ENCODE measurements at places on chromosomes 2 and 18. TPM values are rescaled to one million over a fixed set of nuclear protein-coding genes. Genes with fewer than 3 reads are reported as not detected.

The SLC66A2 gene
- total RNA-seq, result 54.4 TPM

- DNase-seq, result no peak
These were observed 2.6 kb downstream of the IL18RAP start for GRCh38 chr2:102425441-102426132.

GRCh38 chr2:46146866-46147502, 150.2 kb upstream of the EPAS1 start:
- DNase-seq, result no peak

DNA sequence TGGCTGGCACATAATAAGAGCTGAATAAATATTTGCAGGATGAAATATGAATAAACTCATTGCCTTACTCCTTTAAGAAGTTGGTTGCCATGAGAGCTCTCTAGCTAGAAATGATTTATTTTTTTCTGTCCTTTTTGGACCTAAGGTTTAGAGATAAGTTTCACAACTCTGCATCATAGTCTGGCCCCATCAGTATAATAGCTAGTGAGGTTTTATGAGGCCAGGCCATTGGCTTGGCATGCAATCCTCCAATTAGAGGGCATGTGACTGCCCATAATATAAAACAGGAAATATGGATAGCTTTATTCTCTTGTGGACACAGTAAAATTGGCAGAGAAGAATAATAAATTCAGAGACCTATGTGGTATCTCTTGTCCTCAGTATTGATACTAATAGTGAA, 26.2 kb upstream of the INSIG2 start:
- DNase-seq, result no peak

DNA sequence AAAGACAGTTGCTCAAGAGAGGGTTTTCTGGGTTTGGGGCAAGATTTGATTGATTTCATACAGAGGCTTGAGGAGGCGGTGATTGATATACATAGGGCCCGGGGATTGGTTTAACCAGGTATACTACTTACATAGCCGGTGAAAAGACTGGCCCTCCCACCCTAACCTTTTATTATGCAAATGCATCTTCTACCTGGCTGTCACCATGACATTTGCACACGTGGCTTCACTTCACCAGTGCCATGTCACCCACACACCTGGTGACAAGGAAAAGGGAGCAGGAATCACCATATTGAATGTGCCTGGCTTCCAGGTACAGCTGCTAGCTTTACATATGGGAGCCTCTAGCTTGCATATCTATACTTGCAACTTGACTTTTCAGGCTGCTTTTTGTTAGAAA, 9.7 kb downstream of the ERMN start:
- no peak for DNase-seq

DNA sequence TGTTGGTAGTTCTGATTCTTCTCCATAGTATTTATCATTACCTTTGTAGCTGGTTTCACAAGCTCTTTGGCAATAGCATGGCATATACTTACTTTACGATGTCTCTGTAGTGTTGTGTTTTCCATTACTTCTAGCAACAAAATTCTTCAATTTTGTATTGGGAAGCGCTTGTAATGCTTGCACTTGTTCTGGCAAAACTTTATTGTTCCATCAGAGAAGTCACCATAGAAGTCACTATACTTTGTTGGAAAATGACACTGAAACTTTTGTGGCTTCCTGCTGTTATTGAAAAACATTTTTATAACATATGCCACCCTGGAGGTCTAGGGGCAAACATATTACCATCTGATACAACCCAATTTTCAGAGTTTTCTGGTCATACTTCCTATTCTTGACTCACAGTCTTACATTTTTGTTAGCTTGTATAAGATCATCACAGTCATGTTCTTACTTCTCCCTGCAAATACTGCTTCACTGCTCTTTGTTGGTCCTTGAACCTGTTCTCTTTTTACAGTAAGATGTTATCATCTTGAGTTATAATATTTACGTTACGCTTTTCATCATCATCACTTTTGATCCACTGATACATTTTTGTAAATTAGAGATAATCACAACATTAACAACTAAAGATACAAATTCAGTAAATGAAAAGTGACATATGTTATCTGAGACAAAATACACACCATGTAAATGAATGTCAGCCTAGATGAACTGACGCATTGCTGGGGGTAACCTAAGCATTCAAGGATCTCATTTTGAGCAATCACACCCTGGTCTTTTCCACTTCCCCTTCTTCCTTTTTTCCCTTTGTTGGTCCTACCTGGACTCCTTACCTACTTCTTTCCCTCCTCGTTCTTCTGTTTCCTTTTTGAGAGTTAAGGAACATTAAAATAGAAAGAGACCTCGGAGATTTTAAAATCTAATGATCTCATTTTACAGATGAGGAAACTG, 33.3 kb upstream of the CXCR4 start:
- DNase-seq, result no peak

Data from dermis blood vessel endothelial cell (primary cell).